ENCODE measurements at places on chromosomes 1 and 21. TPM values are rescaled to one million over a fixed set of nuclear protein-coding genes. Genes with fewer than 3 reads are reported as not detected.

GRCh38 chr1:224357626-224358124 lies 996 bp downstream of the CNIH4 start:
- H3K4me1 ChIP-seq: peaks cover 4% of the 10 kb centered on the region
- no peak for DNase-seq
- peaks cover 6% of the 10 kb centered on the region for H3K36me3 ChIP-seq
- no peaks in the 10 kb centered on the region for H3K27me3 ChIP-seq

DNA sequence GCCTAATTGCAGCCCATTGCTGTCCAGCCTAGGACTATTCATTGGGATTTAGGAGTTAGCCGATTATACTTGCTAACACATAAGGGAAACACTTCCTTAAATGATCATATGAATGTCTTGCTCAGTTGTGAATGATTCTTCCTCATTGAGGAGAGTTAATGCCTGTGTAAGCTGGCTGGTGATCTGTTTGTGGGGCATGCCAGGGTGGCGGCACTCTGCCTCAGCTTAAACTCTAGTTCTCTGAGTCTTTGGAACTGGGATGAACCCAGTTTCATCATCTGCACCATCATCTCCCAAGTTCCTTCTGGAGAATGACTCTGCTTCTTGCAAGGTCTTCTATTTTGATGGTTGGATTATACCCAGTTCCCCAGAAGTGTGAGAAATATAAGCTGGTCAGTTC lies 23.9 kb upstream of the SLAMF6 start:
- no peaks in the 10 kb centered on the region for H3K4me1 ChIP-seq
- H3K36me3 ChIP-seq: no peaks in the 10 kb centered on the region
- no peak overlapping the region for H3K27ac ChIP-seq
- no peak overlapping the region for H3K4me3 ChIP-seq

DNA sequence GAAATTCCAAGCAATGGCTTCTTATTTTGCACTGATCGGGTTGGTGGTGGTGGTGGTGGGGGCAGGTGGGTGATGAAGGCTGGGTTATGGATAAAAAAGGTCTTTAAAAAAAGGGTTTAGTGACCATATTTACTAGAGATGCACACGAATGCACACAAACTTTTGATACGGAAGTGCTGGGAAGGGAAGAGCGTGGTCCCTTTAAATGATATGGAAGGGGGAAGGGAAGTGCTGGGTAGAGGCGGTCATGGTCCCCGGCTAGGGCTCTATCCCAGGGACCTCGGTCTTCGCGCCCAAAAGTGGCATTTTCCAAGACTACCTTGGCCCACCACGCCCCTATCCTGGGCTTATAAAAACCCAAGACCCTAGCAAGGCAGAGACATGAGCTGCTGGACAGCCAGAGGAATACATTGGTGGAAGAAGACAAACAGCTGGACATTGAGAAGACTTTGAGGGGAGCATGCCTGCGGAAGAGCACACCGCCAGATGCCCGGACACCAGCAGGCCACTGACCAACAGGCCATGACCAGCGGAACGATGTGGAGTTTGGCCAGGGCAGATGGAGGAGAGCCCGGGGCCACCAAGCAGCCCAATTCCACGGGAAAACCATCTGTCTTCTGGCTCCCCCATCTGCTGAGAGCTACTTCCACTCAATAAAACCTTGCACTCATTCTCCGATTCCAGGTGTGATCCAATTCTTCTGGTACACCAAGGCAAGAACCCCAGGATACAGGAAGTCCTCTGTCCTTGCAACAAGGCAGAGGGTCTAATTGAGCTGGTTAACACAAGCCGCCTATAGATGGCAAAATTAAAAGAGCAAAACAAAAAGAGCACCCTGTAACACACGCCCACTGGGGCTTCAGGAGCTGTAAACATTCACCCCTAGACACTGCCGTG lies 1720.2 kb downstream of the MRPL39 start:
- H3K27me3 ChIP-seq: no peaks in the 10 kb centered on the region
- no peaks in the 10 kb centered on the region for H3K4me1 ChIP-seq
- no peak overlapping the region for H3K4me3 ChIP-seq
- no peaks in the 10 kb centered on the region for H3K36me3 ChIP-seq
- no peak for DNase-seq
- no peak overlapping the region for H3K27ac ChIP-seq

GRCh38 chr1:40715491-40716059 lies 24.1 kb downstream of the NFYC start:
- H3K36me3 ChIP-seq: peaks cover 9% of the 10 kb centered on the region
- DNase-seq: no peak
- no peak overlapping the region for H3K27ac ChIP-seq

- H3K36me3 ChIP-seq: peaks cover 7% of the 10 kb centered on the region
- H3K27ac ChIP-seq: no peak overlapping the region
Observed at GRCh38 chr1:40818264-40818961, 34.8 kb downstream of the KCNQ4 start.

The FCRL5 gene
- total RNA-seq: not detected

The C1orf74 gene
- 2.5 TPM for total RNA-seq

Data from muscle of leg (tissue), 16 donors.